Choroid plexus epithelial cell (primary cell): ENCODE measurements at places on chromosomes 6 and 20.

DNA sequence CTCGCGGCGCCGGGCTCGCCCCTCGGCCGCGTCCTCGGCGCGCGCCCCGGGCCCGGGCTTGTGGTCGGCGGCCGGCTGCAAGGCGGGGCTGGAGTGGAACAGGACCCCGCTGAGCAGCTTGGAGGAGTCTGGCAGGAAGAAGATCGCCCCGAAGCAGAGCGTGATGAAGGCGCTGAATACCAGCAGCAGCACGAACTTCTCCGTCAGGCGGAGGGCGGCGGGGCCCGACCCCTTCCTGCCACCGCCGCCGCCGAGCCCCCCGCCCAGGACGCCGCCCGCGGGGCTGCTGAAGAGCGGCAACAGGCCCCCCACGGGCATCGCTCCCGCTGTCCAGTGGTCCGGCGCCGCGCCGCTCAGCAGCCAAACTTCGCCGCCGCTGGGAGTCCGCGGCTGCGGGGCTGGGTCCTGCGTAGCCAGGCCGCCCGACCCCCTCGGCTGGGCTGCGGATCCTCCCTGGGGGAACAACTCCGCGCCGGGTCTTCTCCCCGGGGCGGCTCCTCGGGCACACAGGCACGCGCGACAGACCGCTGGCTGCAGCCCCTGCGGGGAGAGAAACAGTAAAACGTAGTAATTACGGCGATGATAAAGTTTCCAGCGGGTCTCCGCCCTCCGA, 707 bp downstream of the MAN1A1 start:
- peak; percentile 50 for DNase-seq

- DNase-seq = peak; percentile 30
These were observed 10.9 kb upstream of the SYNE1 start for GRCh38 chr6:152648105-152648504.

GRCh38 chr6:108710551-108710950, 137.7 kb upstream of the ARMC2 start:
- no peak for DNase-seq

- DNase-seq = peak; percentile 44
These were observed 60.6 kb downstream of the BTBD9 start for GRCh38 chr6:38579010-38579628.

DNA sequence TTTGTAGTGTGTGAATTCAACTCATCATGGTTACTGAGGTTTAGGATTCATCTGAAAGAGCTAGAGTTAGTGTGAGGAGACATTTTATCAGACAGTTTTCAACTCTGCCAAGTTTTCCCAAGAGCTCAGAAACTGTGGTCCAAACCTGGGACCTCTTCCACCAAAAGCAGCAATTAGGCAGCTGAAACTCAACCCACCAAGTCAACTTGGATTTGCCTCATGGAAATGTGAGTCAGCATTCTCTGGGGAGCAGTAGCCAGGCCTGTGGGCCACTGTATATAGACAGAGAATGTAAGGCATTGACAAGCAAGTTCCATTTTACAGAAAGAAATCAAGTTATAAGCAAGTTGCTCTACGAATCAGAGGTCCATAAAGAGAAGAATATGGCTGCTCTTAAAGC, 178.8 kb upstream of the HDDC2 start:
- DNase-seq = peak; percentile 26

DNA sequence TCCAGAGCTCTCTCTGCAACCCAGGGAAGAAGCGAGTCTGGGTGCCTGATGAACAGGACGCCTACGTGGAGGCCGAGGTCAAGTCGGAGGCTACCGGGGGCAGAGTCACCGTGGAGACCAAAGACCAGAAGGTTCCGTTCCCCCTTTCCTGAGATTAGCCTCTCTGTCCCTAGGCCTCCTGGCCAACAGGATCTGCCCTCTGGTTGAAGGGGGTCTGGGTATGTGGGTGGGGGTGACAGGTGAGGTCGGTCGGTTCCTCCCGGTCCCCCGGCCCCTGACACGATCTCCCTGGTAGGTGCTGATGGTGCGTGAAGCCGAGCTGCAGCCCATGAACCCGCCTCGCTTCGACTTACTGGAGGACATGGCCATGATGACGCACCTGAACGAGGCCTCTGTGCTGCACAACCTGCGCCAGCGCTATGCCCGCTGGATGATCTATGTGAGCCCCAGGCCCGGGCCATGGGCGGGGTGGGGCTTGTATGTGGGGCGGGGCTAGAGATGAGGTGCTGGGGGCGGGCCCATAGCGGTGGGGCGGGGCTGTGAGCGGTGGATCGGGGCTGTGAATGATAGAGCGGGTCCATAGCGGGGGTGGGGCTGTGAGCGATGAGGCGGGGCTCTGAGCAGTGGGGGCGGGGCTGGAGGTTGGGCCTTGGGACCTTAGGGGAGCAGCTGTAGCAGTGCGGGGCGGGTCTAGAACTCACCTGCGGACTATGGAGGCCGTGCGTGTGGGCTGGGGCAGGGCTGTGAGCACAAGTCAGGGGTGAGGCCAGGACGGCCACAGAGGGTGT, 23.9 kb downstream of the MYH7B start:
- DNase-seq = no peak

DNA sequence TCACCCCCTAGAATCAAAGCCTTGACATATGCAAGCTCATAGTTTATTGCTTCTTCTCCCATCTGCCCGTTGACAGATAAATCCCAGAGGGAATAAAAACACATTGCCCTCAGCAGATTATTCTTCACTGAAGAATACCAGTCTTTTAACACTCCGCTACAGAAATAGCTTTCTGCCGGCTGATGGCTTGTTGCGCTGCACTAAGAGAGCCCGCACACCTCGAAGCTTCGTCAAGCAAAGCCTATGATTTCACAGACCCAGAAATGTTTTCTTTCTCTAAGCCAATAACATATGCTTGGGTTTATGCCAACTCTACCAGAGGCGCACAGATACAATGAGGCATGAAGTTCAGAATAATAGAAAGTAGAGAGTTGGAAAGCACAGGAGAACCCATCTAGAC, 208.9 kb upstream of the FOXQ1 start:
- no peak for DNase-seq

DNA sequence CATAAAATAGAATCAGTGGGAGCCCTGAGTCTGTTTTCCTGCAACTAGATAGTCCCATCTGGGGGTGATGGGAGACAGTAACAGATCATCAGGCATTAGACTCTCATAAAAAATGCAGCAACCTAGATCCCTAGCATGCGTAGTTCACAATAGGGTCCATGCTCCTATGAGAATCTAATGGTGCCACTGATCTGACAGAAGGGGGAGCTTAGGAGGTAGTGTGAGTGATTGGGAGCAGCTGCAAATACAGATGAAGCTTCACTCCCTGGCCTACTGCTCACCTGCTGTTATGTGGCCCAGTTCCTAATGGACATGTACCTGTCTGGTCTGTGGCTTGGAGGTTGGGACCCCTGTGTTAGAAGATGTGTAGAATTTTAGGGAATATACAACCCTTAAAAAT, 904.5 kb upstream of the EPHA7 start:
- DNase-seq = peak; percentile 17

DNA sequence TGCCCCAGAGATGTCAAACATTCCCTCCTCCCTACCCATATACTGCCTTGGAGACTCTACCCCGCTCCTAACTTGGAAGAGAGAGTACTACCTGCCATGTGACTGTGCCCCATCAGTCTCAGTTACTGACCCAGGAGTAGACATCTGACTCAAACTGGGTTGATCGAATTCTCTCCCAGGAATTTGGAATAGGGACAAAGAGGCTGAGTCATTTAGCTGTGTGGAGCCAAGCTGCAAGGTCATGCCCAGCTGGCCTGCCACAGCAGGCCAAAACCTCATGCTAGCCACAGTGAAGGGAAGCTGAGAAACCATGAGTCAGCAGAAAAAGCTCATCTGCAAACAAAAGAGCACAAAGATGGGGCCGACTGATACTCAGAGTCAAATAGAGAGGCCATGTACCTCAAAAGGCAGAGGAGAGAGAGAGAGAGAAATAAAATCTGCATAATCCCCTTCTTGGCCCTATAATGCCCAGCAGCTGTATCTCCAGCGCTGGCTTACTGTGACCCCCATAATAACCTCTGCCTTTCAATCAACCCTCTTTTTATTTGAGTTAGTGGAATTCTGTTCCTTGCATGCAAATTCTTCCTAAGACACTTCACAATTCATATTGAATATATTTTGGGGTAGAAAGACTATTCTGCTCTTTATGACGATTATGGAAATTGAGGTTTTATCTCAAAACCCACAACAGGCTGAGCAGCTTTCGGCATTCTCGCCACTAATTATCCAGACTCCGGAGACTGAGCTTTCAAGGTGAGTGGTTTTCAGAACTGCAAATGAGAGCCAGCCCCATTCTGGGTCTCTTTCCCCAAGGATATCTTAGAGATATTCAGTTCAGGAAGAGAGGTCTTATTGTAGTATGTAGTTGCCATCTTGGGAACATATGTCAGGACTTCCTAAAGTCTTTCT, 21.4 kb upstream of the AKIRIN2 start:
- DNase-seq = peak; percentile 93

DNA sequence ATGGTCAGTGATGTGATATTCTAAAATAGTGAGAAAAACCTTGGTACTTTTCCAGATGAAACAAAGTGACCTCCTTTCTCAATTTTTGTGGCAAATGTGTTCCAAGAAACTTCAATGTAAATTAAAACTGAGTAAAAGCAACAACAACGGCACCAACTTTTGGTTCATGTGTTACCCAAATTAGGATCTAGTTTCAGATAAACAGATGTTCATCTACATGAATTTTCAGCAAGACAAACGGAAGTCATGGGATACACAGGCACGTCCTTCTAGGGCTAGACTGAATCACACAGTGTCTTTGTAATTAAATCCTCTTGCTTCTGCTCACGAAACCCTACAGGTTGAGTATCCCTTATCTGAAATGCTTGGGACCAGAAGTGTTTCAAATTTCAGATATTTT, 915.2 kb downstream of the TFAP2A start:
- DNase-seq = peak; percentile 38

- peak; percentile 16 for DNase-seq
These were observed 70.3 kb downstream of the SESN1 start for GRCh38 chr6:109024368-109024767.
